ENCODE measurements at places on chromosomes 6 and 20.

GRCh38 chr6:169801396-169802160 lies 50.2 kb downstream of the ERMARD start:
- no peak for DNase-seq

GRCh38 chr20:25453035-25453810 lies 45.8 kb downstream of the GINS1 start:
- no peak for DNase-seq

- DNase-seq: no peak
Measured at GRCh38 chr20:37907677-37908401, 4.9 kb downstream of the VSTM2L start.

DNA sequence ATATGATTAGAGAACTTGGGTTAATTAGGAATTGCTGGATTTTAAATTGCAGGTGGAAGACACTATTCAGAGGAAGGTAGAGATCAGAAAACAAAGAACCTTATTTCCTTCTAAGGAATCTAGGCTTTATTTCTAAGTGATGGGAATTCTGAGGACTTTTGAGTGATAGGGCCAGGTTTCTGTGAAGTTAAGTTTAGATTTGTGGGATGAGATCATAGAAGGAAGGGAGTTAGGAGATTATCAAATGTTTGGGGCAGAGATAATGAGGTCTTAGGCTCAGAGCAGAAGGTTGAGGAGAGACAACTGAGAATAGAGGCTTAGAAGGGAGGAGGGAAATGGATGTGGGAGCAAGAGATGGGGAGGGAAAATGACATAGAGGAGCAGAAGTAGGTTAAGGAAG lies 109.7 kb upstream of the MMS22L start:
- DNase-seq: no peak

GRCh38 chr6:16168858-16169257 lies 40.0 kb downstream of the MYLIP start:
- DNase-seq: peak; percentile 10

- DNase-seq: no peak
Measured at GRCh38 chr20:8809107-8809953, 259.6 kb upstream of the PLCB4 start.

DNA sequence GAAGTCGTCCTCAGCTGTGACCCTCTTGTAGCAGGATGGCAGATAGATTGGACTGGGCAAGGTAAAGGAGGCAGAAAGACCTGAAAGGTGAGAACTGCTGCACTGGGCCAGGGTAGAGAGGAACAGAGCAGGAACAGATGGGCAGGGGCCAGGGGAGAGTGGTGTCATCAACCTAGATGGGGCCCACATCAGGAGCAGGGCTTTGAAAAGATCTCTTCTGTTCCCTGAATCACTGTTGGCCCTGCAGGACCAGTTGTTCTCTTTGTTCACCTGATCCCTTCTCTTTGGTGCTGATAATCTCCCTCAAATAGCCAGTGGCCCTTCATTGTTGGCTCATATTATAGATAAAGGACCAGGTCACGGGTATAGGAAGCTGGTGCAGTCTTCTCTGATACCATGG lies 59.9 kb downstream of the DTD1 start:
- no peak for DNase-seq

DNA sequence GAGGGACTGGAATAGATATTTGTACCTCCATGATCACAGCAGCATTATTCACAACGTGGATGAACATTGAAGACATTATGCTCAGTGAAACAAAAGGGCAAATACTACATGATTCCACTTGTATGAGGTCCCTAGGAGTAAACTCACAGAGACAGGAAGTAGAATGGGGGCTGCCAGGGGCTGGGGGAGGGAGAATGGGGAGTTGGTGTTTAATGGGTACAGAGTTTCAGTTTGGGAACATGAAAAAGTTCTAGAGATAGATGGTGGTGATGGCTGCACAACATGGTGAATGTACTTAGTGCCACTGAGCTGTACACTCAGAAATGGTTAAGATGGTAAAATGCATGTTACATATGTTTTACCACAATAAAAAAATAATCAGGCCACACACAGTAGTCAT lies 164.3 kb upstream of the RREB1 start:
- DNase-seq: no peak

DNA sequence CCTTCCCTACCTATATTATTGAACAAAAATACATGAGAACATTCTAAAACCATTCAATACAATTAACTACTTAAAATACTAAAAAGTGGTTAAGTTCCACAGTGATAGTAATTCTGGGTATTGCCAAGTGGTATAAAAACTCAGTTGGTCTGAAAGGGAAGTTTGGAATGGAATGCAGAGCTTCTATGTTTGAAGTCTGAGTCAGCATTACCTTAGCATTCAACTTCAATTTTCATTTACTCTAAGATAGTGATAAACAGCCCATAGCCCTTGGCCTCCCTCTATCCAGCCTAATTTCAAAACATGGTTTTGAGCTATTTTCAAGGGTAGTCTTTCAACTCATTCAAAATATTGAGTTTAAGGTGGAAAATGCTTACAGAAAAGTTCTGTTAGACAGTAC lies 140.4 kb upstream of the ASCC3 start:
- DNase-seq: no peak

- DNase-seq: no peak
Measured at GRCh38 chr6:139728876-139729427, 354.5 kb upstream of the CITED2 start.

- no peak for DNase-seq
Measured at GRCh38 chr6:33691456-33692077, 19.9 kb downstream of the UQCC2 start.

GRCh38 chr6:122984393-122984792 lies 11.6 kb upstream of the CLVS2 start:
- DNase-seq: no peak

DNA sequence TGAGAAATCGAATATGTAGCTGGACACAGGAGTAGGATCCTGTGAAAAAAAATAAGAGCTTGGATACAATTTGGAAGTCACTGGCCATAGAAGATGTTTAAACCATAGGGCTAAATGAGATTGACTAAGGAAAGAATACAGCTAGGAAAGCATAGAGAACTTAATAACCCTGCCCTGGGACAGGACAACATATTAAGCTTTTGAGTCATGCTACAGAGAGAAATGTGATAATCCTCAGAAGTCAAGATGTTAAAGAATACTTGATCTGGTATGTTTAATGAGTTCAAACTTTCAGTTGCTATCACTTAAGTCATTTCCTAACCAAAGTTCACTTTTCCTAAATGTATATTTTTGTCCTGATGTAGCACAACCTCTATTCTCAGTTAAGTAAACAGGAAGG lies 154.6 kb upstream of the TSHZ2 start:
- DNase-seq: no peak

DNA sequence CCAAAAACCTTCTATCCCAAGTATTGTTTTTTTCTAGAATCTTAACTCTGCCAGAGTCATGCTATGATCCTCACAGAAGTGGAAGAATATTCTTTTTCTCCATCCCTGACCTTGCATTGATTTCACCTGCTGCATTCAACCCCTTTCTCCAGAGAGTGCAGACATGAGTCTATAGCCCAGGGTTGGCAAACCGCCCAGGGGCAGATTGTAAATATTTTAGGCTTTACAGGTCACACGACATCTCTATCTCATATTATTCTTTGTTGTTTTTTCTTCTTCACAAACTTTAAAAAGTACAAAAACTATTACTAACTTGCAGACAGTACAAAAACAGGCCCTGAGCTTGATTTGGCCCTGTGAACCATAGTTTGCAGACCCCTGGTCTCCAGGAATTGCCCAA lies 112.1 kb upstream of the ASF1A start:
- no peak for DNase-seq

DNA sequence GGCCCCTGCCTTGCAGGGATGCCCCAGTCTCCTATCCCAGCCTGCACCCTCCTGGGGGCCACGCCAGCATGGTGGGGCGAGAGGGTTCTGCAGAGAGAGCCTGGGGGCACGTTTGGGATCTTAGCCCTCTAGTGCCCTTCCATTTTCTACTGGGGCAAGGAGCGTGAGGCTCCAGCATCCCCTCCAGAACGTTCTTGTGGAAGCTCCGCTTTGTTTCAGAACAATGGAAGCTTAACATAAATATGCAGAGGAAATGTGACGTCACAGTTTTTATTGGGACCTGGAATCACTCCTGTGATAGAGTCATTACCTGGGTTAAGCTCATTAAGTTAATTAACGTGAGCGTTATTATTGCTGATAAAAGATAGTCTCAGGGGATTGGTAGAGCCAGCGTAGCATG lies 19.6 kb downstream of the BHLHE23 start:
- no peak for DNase-seq

DNA sequence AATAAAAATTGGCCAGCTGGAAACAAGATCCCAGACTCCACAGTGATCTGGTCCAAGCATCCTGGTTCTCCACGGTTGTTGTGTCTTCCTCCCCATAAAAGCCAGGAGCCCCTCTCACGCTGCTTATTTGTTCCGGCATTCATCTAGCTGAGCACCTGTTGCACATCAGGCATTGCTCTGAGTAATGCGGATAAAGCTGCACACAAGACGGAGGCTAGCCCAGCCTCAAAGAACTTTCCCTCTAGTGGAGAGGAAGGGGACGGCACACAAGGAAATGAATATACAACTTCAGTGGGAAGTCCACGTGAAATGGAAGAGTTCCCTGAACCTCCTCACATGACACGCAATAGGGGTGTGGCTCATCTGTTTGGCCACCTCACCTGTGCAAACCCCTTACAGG lies 30.3 kb upstream of the NXT1 start:
- peak; percentile 26 for DNase-seq

- DNase-seq: no peak
Measured at GRCh38 chr6:42220807-42221206, 3.1 kb upstream of the MRPS10 start.

DNA sequence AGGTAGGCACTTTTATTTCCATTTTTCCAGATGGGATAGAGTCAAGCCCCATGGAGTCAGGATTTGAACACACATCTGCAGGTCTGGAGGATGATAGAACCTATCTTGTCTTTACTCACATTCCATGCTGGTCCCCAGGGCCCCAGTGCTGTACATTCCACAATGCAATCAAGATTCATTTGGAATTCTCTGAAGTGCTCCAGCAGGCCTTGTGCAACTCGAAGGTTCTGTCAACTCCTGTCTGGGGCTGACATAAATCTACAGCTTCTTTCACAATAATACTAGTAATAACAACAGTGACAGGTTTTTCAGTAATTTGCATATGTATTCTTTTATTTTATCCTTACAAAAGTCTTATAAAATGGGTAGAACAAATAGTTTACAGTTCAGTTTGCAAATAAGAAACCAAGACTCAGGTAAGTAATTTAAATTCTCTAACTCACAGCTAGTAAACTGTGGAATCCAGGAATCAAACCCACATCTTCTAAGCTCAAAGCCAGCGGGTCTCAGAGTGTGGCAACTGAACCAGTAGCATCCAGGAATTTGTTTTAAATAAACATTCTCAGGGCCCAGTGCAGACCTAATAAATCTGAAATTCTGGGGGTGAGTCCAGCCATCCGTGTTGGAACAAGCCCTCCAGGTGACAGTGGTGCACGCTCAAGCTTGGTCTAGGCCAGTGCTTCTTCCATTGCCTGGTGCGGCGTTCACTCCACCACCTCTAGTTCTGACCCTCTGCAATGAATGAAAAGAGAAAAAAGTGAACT lies 137.0 kb upstream of the TNFAIP3 start:
- no peak for DNase-seq
